ENCODE measurements at places on chromosomes 13 and 19.
A peak's percentile ranks its signal among the peaks of the same experiment; 100 is the strongest.

DNA sequence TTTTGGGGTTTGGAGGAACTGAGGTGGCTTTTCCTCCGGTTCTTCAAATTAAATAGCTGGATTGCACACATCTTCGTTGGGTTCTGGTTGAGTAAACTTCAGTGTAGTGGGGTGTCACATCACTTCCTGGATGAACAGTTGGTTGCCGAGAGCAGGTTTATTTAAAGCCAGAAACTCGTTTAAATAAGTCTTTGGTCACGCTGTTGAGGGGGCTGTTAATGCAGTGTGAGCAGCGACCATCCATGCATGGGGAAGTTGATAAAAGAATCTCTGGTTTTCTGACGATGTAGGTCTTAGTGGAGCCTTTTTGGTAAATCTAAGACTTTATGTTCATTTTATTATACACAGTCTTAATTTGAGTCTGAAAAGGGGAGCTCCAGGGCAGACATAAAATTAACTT, 351.2 kb upstream of the ARGLU1 start:
- DNase-seq, result no peak

GRCh38 chr13:29185926-29186325, 365.8 kb downstream of the MTUS2 start:
- DNase-seq, result no peak

- no peak for DNase-seq
These were observed 82.1 kb upstream of the FRY start for GRCh38 chr13:31949486-31949885.

DNA sequence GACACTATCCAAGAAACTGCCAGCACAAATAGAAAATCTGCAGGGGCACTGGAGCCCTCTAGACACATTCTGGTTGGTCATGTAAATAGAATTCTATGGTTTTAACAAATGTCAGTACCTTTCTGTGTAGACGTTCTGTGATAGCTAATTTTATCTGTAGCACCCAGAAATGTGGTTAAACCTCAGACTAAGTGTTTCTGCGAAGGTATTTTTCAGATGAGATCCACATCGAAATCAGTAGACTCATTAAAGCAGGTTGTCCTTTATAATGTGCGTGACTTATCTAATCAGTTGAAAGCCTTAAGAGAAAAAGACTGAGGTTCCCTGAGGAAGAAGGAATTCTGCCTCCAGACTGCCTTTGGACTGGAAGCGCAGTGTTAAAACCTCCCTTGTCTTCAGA, 922.9 kb downstream of the EFNB2 start:
- no peak for DNase-seq

GRCh38 chr13:43272851-43273250, 249.5 kb downstream of the DNAJC15 start:
- no peak for DNase-seq

- DNase-seq, result no peak
These were observed 48.8 kb downstream of the ZFP14 start for GRCh38 chr19:36330216-36330615.

- no peak for DNase-seq
These were observed 307.3 kb downstream of the NALCN start for GRCh38 chr13:101109005-101109404.

- DNase-seq, result no peak
These were observed 1.6 kb upstream of the ADAMTS10 start for GRCh38 chr19:8611877-8612806.

GRCh38 chr13:111286162-111286561, 34.3 kb upstream of the TEX29 start:
- DNase-seq, result no peak

DNA sequence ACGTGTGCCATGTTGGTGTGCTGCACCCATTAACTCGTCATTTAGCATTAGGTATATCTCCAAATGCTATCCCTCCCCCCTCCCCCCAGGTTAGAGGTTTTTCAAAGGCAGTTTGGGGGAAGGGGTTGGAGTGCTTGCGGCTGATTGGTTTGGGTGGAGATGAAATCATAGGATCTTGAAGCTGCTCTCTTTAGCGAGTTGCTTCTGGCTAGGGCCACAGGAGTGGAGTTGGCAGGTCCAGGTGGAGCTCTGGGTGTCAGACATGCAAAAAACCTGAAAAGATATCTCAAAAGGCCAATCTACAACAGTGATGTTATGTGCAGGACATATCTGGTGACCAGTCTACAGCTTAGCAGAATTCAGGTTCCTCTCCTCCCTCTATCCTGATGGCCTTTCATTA, 32.6 kb upstream of the CXCL17 start:
- DNase-seq, result no peak

DNA sequence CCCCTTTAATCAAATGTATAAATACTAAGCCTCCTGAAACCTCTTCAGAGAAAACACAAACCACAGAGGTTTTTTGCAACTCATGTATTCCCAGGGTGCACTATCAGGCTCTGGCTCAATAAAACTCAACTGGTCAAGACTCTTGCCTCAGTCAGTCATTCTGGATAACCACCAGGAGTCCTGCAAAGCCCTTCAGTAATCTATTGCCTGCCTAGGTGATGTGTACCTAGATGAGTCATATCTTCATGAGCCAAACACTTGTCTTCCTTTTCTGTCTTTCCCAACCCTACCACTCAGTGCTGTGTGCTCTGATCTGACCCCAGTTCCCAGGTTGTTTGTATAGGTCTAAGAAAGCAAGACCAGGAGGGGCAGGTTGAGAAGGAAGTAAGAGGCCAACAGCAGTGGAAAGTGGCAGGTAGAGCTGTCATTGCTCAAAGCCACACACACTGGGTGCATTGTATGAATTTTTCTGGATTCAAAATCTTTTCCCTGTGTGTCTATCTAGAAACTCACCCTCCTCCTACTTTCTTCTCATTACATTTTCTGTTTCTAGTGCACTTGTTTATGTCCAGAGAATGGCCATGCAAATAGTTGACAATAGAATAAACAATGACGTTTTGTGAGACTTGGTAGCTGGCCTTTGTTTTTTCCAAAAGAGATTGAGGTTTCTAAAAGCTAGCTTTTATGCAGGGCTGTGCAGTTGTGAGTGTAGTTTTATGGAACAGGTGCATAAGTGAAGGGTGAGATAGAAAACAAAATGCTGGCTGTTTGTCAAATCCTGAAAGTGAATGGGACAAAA, 48.1 kb downstream of the PSG1 start:
- DNase-seq, result peak; percentile 70

DNA sequence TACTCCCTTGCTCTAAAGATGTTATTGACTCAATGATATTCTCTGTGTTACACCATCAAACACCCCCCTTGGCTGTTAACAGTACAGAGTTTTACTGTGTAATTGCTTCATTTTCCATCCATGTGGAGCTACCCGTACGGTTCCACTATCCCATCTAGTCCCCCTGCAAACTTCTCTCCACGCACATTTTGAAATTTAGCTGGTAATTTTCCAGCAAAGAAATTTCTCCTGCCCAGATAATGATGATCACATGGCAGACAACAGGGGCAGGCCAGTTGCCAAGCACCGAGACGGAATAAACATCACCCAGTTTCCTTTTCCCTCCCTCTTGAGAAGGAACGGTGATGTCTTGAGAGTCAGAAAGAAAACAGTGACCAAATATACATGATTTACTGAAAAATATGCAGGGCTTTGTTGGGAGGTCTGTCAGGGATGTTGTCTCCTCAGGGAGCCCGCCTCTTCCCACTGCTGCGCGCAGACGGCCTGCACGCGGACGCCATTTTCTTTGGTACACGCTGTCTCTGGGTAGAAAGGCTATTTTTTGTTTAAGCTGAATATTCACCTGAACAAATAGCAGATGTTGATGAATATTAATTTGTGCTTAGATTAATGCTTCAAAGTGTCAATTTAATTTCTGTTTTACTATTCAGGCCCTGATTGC, 109.9 kb downstream of the OLFM4 start:
- DNase-seq, result no peak

- no peak for DNase-seq
These were observed 22.4 kb upstream of the EBI3 start for GRCh38 chr19:4206818-4207484.

DNA sequence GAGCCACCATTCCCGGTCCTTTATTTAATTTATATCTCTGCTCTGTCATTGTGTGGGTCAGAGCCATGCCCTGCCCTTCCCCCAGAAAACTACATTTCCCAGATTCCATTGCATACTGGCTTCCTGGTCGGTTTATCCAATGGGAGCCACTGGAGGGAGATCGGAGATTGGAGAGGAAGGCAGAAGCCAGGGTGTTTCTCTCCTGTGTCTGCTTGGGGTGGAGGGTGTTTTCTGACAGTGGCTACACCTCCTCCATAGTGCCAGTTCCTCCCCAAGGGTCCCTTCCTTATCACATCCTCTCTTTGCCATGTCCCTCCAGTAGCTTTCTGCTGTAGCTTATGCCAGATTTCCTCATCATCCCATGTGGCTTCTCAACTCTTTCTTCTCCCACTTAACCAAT, 19.0 kb downstream of the OLFM2 start:
- peak; percentile 31 for DNase-seq

DNA sequence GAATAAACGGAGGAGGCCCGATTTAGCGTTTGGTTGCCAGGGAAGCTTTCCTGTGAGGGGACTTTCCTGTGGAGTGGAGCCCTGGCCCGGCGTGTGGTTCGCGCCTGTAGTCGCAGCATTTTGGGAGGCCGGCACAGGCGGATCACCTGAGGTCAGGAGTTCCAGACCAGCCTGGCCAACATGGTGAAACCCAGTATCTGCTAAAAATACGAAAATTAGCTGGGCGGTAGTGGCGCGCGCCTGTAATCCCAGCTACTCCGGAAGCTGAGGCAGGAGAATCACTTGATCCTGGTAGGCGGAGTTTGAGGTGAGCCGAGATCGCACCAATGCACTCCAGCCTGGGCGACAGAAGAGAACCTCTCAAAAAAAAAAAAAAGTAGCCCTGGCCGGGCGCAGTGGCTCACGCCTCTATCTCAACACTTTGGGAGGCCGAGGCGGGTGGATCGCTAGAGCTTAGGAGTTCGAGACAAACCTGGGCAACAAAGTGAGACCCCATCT, 6.9 kb downstream of the KANK3 start:
- no peak for DNase-seq

DNA sequence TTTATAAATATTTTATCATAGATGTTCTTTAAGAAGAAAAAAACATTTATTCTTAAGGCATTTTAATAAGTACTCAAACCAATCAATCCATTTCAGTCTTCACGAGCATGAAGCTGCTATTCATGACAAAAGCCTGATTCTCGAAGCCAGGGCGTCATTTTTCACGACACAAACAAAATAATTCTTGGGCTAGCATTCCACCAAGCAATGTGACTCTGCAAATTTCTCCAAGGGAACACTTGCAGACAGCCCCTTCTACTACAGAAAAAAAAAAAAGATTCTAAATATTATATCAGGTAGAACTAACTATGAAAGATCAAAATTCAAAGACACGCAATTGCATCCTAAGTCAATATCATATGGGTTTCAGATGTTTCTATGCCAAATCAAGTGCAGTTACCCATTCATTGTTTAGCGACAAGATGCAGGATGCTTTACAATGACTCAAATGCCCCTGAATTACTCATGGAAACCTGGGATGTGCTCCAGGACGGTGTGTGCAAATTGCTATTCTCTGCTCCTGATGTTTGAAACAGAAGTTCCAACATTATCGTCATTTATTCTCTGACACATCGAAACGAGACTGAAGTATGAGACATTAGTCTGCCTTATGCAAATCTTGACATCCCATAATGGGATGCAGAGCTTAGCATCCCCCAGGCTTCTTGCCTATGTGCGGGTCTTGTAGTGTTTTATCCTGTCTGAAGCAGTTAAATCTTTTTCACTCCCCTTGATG, 517.7 kb downstream of the MYO16 start:
- no peak for DNase-seq

DNA sequence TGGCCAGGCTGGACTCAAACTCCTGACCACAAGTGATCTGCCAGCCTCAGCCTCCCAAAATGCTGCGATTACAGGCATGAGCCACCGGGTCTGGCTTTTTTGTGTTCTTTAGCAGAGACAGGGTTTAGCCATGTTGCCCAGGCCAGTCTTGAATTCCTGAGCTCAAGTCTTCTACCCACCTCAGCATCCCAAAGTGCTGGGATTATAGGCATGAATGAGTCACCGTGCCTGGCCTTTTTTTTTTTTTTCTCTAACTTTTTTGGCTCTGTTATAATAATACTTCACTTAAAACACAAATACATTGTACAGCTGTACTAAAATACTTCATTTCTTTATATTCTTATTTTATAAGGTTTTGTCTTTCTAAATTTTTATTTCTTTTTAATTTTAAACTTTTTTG, 599.5 kb upstream of the PCDH9 start:
- no peak for DNase-seq

- DNase-seq, result peak; percentile 92
These were observed at the start of gene ZNF653 for GRCh38 chr19:11505504-11506100. TSS of gene ZNF653 (minus strand) at chr19:11505839. CDS start at chr19:11505786, 53 bp downstream.

DNA sequence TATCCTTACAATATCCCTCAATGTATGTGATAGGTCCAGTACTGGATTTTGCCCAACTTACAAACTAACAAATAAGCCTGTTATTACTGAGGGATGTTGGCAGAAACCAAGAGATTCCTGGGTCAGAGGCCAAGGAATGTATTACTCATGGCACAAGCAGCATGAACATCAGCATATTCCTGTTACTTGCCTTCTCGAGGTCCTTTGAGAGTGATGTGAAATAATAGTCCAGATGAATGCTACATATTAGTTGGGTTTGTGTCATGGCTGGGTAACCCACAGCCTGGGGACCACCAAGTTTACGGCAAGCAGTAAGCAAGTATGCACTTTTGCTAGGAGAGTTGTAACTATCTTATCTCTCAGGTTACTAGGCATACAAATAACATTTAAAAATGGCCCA, 384.5 kb upstream of the GPC6 start:
- no peak for DNase-seq

DNA sequence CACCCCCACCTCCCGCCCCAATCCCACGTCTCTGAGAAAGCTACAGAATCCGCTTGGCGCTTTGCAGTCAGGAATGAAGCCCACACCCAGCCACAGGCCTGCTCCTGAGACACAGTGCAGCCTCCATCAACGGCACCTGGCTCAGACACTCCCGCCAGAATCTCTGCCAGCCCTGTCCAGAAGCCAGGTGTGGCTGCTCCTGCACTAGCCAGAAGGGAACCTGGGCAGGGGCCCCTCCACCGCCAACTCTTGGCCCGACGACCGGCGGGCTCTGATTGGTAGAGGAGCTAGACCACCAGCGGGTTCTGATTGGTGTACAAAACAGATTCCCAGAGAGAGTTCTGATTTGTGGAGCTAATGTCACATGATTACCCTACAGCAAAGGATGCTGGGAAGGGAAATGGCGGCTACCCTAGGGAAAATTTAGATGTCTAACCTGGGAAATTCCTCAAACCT, 2.9 kb upstream of the PPP6R1 start:
- DNase-seq, result no peak

DNA sequence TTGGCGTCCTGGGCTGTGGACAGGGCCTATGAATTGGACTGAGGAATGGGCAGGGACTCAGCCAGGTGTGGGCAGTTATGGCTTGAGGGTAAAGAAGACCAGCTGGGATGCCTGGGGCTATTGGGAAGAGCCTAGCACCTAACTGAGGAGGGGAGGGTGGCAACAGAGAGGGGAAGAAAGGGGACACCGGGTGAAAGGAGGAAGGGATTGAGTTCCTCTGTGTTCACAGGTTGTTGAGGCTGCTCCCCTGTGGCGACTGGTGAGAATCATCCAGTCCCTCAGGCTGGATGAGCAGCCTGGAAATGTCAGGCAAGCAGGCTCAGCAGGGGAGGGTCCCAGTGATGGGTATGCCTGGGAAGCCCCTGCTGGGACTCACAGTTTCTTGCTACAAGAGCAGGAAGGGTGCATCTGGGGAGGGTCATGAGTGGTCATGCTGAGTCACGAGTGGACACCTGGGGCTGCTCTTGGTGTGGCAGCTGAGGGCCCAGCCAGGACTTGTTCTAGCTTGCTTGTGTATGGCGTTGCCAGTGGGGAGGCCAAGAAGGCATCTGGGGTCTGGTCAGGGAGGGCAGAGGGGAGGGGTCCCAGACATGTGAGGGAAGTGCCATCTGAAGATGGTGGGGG, 1.4 kb downstream of the ZNF324 start:
- no peak for DNase-seq

GRCh38 chr19:16327911-16328823, 3.5 kb downstream of the KLF2 start:
- peak; percentile 39 for DNase-seq

Measured in putamen (tissue), 1 donor.